Stimulated activated CD4-positive, alpha-beta T cell treated with anti-CD3 and anti-CD28 coated beads, Interleukin-1b, Interleukin-23, amount 100 ng/mL, for 1 hour (primary cell): ENCODE measurements at places on chromosomes 12 and 14.

- no peak for DNase-seq
These were observed 425.0 kb downstream of the SNAPC1 start for GRCh38 chr14:62187265-62187664.

GRCh38 chr14:30243207-30243606 is 315.6 kb upstream of the PRKD1 start:
- DNase-seq: no peak

GRCh38 chr12:12428961-12429657 is 72.2 kb downstream of the BORCS5 start:
- no peak for DNase-seq

- DNase-seq: no peak
These were observed 25.4 kb downstream of the CCDC62 start for GRCh38 chr12:122799641-122800243.

DNA sequence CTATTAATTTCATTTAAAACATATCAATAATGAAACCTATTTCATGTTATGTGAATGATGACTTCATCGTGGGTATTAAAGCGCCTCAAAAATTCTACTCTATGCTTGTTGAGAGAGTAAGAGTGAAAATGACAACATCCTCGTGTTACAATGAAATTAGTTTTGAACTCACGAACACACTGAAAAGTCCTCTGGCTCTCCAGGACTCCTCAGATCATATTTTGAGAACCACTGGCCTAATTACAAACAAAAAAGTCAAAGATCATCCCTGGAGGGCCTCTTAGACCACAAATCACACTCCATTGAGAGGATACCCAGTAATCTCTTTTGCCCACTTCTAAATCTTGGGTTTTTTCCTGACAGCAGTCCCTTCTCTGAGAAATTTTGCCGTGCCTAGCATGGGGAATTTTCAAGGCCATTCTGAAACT is 19.1 kb downstream of the DAAM1 start:
- DNase-seq: no peak

- DNase-seq: no peak
These were observed 754 bp downstream of the ZNF605 start for GRCh38 chr12:132955094-132956010.

DNA sequence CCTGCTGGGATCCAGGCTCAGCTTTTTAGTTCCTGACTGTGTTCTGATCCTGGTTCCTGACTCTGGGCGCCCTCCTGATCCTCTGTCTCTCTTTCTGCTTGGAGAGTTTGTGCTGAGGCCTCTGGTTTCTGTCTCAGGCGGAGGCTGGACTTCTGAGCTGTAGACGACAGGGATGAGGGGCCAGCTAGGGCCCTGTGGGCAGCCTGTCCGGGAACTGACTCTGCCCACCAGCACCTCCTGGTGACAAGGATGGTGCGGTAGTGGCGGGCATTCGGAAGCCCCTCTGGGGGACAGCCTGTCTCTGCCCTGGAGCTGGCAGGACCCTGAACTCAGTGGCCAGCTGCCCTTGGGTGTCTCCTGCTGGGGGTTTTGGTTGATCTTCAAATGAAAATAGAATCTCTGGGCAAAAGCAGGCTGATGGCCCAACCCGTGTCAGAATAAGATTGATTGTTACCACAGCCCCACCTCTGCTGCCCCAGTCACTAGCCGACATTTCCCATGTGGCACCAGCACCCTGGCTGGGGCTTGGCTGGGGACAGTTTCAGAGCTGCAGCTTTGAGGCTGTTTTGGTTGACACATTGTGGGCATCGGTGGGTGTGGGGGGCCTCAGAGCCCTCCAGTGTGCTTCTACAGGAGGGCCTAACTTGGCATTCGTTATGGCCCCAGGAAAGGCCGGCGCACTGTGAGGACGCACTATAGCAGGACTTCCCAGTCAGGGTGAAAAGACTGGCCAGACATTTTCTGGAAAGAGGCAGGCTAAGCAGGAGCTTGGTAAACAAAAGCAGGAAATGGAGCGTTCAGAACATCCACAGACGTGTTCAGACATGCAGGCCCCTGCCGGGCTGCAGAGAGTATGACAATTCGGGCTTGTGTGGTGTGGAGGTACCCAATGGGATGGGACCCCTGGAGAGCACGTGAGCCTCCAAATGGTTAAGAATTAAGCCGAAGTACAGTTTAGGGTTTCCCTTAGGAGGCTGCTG is 16.2 kb downstream of the KRT80 start:
- no peak for DNase-seq

- no peak for DNase-seq
These were observed 323.6 kb downstream of the ZFP36L1 start for GRCh38 chr14:68469208-68469713.

DNA sequence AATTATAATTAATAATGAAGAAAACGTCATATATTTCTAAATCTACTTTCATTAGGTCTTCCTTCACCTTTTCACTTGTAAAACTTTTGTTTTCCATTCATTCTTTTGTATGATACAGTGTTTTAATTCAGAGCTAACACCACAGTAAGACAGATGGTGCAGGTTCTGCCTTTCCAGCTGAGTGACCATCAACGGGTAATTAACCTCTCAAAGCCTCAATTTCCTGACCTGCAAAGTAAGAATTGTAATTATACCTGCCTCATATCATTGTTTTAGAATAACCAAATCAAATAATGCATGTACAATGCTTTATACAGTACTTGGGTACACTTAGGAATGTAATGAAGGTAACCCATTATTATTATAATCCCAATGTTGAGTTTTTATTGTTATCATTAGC is 157.6 kb downstream of the FOXA1 start:
- no peak for DNase-seq

DNA sequence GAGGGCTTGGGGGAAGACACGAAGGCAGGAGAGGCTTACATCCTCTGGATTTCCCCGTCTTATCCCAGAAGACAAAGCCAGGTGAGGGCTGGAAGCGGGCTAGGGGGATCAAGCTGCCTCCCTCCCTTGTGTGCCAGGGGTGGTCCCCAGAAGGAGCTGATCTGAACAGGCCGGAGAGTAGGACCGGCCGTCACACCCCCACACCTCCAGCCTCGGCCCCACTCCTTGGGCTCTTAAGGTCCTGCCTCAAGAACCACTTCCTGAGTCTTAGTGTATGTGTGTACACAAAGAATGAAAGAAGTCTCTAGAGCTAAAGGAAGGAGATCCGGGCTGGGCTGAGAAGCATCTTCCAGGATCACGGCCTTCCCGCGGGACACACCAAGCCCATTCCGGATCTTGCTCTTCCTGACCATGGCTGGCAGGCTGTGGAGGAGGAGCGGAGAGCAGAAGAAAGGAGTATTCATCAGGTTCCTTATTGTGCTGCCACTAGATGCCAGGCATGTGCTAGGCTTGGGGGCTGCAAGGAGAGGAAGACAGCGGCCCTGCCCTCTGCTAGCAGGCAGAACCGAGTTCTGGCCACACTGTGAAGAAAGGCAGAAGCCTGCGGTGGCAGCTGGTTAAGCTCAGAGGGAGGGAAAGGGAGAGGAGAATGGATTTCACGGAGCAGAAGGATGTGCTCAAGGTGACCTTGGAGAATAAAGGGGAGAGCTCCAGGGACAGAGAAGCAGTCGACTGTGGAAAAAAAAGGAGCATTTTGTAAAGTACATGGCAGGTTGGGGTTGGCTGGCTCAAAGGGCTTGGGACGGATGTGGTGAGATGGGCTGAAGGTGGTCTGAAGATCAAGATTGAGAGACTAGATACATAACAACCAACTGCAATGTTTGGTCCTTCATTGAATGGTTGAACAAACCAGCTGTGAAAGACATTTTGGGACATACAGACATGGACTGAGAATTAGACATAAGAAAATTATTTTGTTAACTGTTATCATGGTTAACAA is 1.3 kb upstream of the CD63 start:
- DNase-seq: no peak

DNA sequence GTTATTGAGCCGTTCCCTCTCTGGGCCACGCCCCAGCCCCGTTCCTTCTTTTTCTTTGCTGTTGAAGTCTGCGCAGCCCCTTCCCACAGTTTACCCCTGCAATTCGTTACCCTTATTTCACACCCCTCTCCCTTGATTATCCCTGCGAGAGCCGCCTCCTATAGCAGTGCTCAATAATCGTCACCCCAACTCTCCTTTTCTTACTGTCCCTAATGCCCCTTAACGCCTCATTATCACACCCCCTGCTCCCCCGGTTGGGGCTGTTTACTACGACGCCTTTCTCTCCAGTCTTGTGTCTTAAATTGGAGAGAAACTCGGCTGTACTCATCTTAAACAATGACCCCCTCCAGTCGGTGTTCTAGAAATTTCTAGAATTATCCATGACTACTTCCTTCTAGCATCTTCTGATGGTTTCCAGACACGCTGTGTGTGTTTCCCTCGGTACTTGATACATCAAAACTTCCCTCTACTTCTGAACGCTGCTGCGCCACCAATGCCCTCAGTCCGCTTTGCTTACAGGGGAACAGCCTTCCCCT is 713 bp upstream of the FBXL14 start:
- no peak for DNase-seq

DNA sequence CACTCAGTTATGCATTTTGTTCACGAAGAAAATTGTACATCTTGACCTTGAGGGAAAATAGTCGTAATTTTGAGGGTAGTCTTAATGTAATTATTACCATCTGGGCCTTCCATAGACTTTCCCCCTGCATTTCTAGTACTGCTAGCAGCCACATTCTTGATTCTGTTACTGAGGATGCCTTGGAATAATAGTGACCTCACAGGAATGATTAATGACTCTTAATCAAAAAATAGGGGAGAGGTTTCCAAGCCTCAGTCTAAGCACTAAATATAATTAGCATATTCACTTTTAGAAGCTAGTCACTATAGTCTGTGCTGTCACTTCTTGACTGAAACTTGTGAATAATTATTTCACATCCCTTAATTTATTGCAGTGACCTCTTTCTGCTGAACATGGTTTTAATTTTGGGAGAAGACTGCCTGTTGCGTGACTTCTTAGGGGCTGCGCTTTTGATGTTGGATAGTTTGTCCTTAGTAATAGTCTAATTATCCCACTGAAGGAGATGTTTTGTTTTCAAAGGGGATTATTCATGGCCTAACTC is 400.5 kb downstream of the ADAMTS20 start:
- no peak for DNase-seq

- no peak for DNase-seq
These were observed 105.7 kb upstream of the RASSF8 start for GRCh38 chr12:25852792-25853191.

DNA sequence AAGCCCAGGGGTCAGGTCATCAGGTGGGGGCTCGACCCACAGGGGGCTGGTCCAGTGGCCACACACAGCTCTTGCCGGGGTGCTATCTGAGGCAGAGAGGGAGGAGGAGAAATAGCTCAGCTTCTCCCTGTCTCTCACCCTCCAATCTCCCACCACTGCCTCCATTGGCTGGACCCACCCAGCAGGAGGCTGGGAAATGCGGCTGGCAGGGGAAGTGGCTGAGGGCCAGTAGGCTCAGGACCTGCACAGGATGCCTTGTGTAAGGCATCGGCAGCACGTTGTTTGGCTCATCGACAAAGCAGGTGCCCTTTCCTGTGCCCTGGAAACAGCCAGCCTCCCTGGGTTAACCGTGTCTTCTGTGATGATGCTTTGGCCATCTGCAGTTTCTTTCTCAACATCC is 58.8 kb upstream of the SLC24A4 start:
- no peak for DNase-seq

DNA sequence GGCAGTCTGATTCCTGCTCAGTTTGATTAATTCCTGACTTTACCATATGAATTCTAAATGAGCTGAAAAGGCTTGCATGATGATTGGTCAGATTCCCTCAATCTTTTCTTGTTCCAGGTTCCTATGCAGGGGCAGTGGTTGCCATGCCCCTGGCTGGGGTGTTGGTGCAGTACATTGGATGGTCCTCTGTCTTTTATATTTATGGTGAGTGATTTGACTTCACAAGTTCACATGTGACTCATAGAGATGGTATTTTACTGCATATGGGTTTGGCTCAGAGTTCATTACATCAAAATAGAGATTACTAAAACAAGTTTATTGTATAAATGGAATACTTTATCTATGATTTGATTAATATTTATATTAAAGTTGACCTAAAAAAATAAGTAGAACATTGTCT is 44.8 kb downstream of the SLC17A8 start:
- DNase-seq: no peak

- DNase-seq: no peak
These were observed 194.5 kb downstream of the PHETA1 start for GRCh38 chr12:111174251-111174960.

DNA sequence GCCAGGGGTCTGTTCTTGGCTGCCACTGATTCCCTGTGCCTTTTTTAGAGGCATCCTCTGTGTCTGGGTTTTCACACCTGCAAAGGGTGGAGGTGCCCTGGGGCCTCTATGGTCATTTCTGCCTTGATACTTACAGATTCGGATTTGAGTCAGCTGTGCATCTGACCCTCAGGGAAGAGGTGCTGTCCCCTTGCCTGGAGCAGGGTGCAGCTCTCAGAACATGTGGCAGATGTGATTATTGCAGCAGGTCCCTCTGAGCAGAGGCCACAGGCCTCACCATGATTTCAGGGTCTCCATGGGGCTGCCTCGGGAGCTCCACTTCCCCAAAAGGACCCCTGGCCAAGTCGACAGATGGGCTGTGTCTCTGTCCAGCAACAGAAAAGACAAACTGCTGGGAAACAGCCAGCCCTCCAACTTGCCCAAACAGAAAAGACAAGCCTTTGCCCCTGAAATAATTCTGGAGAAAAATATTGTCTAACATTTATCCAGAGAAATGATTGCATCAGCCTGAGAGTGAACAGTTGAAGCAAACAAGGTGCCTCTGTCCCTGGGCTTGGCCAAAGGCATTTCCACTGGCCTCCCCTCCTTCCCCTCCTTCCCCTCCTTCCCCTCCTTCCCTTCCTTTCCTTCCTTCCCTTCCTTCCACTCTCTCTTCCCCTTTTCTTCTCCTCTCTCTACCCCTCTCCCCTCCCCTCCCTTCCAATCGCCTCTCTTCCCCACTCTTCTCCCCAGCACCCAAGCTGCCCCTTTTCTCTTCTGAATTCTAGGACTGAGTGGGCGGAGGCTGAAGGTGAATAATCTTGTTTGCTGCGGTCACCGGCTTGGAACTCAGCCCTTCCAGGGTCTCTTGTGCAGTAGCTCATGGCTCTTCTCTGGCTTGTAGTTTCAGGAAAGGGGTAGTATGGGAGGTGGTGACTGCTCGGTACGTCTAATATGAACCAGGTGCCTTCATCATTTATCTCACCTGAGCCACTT is 676 bp downstream of the SERPINA3 start:
- no peak for DNase-seq

DNA sequence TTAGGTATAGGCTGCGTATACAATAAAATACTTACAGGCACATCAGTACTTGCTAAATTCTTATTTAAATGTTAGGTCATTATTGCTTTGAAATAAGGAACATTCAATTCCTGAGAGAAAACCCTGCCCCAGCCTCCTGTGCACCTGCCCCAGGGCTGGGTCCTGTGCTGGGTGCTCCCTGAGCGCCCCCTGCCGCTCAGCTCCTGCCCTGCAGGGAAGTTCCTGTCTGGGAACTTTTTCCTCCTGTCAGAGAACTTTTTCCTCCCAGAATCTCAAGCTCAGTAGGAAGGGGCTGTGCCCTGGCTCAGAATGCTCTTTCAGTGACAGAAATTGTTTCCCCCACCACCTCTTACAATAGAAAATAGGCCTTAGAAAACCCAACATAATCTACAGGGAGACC is 751.1 kb downstream of the TMEM121 start:
- no peak for DNase-seq

GRCh38 chr12:122871851-122872780 is 23.8 kb downstream of the VPS37B start:
- no peak for DNase-seq
